NCI-H1092 treated with DMSO at 0.1 percent for 48 hours (cell line): ENCODE measurements at places on chromosomes 3 and 15.

DNA sequence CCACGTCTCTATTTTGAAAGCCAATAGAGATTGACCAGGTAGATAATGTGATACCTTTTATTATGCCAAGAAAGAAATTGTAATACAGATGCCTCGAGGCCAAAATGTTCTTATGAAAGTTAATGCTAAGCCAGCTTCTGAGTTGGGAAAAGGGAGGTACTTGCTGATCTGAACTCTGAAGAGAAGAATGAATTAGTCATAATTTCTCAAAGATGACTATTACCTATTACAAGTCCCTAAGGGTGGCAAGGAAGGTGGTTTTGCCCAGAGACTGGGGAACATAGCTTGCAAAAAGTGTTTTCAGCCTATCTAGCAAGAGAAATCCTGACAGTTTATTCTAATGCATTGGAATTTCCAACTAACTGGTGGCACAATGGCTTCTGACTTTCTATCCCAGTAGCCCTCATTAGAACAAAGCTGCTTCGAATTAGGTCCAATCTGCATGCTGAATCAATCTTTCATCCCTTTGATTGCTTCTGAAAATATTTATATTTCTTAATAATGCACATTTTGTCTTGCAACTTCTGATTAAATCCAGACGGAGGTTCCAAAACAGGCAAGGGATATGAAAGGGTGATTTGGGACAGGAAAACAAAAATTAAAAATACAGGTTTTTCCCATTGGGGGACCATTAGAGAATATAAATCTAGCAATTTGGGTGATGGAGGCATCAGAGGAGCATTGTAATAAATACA lies 17.7 kb upstream of the NR2F2 start:
- DNase-seq = no peak

DNA sequence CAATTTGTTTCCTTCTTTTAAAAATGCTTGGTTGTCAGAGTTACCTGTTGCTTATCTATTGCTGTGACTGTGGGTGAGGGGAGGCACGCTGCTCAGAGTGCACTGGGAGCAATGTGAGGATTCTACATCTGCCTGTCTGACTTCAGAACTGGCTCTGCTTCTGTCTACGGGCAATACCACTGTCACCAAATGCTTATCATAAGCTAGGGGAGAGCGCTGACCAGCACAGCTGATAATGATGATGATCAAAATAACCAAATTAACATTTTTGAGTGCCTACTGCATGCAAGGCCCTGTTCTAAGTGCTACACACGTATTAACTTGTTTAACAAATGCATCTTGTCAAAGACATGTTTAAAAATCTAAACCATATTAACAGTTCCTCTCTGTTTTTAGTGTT lies 79.2 kb upstream of the TPRG1 start:
- DNase-seq = no peak

- DNase-seq = no peak
Measured at GRCh38 chr3:43153216-43154083, 47.6 kb upstream of the POMGNT2 start.

DNA sequence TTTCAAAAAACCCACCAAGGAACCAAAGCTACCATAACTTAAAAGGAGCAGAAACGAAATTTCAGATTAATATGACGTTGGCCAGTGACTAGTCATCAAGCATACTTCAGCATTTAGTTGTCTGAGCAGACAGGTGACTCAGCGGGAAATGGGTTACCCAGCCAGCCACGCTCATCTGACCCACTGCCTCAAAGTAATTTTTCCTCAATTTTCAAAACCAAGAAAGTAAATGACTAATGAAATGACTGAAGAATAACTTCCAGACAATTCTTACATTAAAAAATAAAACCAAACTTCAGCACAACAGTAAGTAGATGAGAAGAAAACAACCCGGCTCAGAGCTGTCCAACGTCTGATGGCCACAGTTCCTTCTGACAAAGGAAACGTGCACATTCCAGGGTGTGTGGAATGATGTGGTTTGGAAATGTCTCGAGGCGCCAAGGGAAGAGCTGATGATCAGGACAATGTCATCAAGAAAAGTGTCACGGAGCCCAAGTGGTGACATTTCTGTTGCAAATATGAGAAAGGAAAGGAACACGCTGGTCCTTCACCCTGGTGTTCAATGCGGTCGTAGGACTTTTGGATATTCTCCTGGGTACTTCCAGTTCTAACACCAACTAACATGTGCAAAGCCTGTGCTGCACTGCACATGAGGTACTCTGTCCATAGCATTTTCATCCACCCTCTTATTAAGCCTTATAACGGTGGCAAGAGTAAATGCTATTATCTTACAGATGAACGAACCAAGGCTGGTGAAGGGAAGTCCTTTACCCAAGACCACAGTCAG lies 79.1 kb downstream of the FOXP1 start:
- no peak for DNase-seq

GRCh38 chr3:140342668-140343067 lies 335.2 kb upstream of the TRIM42 start:
- peak; percentile 31 for DNase-seq

DNA sequence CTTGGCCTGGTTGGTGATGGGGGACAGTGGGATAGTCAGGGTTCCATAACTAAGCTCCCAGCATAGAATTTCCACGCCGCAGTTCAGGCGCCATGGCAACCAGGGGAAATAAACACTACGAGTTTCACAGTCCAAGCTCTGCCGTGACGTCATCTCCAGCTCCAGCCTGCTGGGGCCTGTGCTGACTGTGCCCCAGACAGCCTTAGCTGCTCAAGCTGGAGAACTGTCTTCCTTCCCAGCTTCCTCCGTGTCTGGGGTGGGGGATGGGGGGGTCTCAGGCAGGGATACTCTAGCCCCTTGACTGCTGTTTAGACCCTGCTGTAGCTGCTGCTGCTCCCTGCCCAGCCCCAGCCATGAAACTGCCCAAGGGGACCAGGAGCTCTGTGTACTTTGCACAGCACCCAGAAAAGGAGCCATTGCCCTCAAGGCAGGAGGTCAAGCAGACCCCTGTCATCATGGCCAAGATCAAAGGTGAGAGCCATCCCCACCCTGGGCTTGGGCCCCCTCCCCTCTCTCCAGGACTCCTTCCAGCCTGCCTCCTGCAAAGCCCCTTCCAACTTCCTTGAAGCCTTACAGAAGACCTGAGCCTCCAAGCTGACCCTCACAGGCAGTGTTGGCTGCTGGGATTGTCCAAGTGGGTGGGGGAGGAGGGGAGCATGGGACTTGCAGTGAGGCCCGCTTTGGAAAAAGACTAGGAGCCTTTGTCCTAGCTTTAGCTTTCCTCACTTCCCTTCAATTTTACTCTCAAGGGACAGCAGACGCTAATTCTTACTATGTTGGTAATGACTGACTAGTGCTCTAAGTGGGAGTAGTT lies 11.4 kb upstream of the CSPG4 start:
- no peak for DNase-seq

- no peak for DNase-seq
Measured at GRCh38 chr3:64903006-64903405, 215.2 kb upstream of the ADAMTS9 start.

DNA sequence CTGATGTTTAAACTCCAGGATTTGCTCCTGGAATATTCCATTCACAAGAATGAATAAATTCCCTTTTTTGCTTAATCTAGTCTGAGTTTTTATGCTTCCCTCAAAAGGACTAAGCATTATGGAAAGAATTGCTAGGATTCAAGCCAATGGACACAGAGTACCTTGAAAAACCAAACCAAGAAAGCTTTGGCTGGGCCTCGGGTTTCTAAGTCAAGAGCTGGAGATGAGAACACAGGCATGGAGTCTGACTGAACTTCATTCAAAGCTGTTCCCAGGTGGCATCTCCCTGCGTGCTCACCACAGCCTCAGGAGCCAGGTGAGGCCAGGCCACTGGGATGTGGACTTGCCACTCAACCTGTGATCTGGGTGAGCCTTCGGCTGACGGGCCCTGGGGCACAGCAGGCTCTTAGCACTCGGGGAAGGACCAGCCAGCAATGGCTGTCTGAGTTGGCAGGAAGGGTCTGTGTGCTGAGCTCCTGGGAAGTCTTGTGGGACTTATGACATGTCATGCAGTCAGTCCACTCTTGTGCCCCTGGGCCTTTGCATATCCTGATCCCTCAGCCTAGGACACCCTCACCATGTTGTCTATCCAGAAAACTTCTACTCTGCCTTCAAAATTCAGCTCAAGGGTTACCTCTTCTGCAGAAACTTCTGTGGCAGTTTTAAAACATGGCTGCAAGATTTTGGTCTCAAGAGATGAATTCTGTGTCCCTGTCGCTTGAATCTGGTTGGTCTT lies 21.8 kb downstream of the CRABP1 start:
- DNase-seq = no peak

GRCh38 chr3:14534516-14535191 lies 5.5 kb downstream of the GRIP2 start:
- peak; percentile 25 for DNase-seq

DNA sequence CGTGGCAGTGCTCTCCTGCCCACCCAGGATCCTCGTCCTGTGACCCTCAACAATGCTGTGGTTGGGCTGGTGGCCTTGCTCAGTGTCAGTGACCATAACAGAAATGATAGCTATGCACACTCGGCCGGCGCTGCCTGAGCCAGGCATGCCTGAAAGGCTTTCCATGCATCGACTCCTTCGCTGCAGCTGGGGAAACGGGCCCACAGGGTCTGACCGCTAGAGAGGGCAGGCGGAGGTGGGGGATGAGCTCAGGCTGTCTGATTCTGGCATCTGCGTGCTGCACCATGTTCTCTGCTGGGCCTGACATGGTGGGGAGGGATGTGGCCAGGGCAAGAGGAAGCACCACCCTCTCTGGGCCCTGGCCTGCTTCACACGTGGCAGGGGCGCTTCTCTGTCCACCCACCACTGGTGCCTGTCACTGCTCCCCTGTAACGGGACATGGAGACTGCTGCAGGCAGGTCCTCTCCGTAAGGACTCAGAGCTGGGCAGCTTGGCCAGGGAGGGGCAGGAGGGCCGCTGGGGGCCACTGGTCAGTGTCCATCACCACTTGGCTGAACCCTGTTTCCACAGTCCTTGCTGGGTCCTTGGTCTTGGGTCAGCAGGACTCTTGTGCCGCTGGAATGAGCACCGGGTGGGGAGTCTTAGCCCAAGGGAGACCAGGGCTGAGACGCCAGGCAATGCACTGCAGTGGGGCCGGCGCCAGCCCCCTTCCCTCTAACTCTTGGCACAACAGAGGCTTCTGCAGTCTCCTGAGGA lies 64.1 kb upstream of the RPL32 start:
- no peak for DNase-seq

GRCh38 chr3:32143849-32144757 lies 37.7 kb downstream of the GPD1L start:
- peak; percentile 60 for DNase-seq

GRCh38 chr15:83082730-83083386 lies 15.8 kb upstream of the BTBD1 start:
- no peak for DNase-seq
